ENCODE measurements at places on chromosomes 5 and 9.

DNA sequence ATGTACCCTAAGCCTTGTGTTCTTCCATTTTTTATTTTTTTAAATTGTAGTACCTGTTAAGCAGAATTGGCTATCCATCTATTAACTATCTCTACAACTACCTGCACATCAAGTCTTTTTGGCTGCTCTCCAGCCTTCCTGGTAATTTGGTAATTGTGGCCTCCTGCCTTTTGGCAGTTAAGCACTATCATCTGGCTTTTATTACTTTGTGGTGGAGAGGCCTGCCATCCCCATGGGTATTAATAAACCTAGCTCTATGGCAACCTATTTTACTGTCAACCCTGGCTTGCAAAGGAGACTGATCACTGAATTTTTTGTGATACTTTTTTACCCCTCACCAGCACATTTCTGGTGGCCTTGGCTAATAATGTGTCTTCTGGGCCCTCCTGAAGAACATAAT lies 20.5 kb downstream of the SELENOP start:
- DNase-seq: no peak

DNA sequence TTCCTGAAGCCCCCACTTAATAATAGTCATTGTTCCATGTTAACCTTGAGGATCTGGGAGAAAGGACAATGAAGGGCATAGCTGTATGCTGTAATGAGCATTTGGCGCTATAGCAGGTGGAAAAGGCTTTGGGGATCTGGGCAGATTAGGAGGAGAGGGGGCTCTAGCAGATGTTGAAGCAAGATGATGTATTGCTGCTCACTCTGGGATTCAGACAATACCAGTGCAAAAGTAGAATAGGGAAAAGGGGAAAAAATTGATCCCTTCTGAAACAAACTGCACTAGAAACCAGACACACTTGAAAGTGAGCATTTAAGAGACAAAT lies 575.3 kb upstream of the MEF2C start:
- no peak for DNase-seq

DNA sequence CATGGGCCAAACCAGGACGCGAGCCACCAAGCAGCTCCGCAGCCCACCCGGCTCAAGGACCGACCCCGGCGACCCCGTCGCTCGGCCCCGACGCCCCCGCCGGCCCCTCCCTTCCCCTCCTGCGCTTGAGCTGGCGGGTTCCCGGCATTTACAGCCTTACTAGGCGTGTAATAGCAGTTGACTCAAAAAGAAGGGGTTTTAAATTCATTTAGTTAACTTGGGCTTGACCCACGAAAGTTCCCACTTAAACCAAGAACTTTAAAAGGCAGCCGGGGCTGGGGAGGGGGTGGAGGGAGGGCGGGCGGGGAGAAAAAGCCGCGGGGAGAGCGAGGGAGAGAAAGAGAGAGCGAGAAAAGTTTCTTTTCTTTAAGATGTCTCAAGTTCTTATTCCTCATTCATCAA lies 636 bp downstream of the PRDM12 start:
- no peak for DNase-seq

GRCh38 chr5:128857076-128857677 lies 108.1 kb upstream of the SLC27A6 start:
- DNase-seq: no peak

DNA sequence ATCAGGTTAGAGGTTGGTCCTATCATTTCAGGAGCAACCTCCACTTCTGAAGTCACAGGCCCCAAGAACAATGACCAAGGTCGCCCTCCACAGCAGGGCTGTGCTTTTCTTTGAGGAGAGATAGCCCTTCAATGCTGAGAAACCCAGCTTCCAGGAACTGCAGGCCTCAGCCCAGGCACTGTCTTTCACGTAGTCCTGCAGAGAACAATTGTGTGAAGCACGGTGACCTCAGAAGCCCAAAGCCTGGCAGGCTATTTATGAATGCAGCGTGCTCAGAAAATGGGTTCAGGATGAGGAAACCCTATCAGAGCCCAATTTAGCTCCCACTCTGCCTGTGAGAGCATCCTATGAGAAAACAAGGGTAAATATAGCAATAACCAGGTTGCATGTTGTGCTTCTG lies 388.3 kb downstream of the PLK2 start:
- DNase-seq: no peak

DNA sequence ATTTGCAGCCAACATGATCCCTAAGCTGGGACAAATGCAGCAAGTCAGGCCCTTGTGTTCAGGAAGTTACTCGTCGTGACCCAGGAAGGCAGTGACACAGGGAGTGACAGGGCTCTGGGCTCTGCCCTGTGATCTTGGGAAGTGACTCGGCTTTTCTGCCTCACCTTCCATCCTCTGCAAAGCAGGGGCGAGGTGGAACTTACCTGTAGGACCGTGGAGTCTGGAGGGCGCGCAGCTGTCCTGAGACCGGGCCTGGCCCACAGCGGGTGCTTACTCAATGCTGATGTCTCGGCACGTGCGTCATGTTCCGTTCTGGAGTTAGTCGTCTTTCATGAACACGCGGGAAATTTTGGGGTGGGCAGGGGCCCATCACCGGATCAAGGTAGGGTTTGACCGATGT lies 22.8 kb upstream of the LPCAT1 start:
- peak; percentile 61 for DNase-seq

GRCh38 chr5:106822851-106823250 lies 847.9 kb downstream of the EFNA5 start:
- DNase-seq: no peak

- DNase-seq: no peak
Measured at GRCh38 chr9:126839301-126839700, 21.1 kb upstream of the ZBTB34 start.

DNA sequence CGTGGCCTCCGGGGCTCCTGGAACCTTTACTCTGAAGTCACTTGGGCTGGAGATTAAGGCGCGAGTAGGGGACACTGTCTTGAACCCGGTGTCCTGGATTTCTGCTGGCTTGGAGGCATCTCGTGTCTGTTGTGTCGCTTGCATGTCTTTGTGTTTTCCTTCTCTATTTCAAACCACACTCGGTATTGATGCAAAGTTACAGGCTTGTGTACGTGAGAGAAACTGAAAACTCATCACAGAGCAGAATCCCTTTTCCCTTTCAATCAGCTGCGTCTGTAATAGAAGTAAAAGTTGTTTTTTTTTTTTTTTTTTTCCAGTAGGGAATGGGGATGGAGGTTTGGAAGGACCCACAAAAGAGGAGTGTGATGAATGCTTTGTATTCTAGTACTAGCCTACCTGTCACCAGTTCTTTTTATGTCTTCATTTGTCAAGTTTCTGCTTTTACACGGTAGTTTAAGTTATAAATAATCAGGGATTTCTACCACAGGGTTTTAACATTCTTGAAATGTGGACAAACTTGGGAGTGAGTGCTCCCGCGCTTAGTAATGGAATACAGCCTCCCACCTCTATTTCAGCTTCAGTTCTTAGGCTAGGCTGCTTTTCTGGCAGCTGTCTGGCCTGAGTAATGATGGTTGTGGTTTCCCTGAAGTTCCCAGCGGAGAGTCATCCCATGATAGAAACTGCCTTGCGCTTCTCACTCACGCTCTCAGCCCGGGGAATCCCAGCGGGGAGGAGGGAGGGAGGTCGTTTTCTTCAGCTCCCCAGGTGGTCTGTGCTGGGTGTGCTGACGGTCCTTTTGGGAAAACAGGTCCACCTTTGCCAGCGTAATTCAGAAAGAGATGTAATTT lies 763 bp downstream of the TJP2 start:
- DNase-seq: peak; percentile 88

GRCh38 chr9:98255061-98255577 lies 330 bp downstream of the TBC1D2 start:
- no peak for DNase-seq

DNA sequence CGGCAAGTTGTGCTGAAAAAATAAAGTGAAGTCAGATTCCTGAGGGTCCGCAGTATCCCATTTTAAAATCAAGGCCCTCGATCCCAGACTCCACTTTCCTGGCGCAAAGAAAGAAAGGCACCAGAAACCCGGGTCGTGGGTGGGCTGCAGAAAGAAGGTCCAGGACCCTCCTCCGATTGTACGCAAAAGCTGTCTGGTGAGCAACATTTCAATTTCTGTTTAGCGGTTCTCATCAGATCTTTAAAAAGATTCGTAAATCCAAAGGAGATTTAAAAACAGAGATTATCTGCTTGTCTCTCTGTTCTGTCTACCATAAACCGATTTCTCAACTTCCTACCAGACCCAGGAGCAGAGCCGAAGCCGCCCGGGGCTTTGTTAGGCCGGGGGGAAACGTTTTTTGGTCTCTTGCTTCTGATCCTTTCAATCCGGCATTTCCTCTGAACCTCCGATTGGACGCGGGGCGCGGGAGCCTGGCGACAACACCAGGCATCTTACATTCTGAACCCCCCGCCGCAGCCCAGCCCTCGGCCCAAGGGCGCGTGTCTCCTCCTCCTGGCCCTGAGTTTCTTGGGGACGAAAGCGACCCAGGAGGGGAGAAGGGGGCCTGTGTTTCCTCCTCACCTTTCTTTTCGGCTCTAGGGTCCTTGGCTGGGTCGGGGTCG lies 746 bp downstream of the NKX2-5 start:
- DNase-seq: no peak

GRCh38 chr9:21311889-21312288 lies 6.8 kb upstream of the IFNA5 start:
- DNase-seq: no peak

- DNase-seq: no peak
Measured at GRCh38 chr9:14302405-14302804, 11.5 kb downstream of the NFIB start.

DNA sequence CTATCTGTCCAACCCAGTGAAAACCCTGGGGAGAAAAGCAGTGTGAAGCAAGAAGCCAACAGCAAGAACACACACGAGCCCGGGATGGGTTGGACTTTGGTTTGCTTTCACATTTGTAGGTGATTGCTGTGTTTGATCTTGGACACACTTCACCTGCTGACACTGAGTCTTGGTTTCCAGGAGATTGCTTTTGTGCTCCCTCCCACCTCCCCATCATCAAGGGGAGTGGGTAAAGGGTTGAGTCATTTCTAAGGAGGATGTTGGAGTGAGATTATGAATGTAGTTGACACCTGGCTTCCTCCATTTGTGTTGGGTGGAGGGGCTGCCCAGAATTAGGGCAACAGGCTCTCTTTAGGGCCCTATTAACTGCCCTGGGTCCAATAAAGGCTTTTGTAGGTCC lies 37.5 kb downstream of the ANKDD1B start:
- DNase-seq: no peak

DNA sequence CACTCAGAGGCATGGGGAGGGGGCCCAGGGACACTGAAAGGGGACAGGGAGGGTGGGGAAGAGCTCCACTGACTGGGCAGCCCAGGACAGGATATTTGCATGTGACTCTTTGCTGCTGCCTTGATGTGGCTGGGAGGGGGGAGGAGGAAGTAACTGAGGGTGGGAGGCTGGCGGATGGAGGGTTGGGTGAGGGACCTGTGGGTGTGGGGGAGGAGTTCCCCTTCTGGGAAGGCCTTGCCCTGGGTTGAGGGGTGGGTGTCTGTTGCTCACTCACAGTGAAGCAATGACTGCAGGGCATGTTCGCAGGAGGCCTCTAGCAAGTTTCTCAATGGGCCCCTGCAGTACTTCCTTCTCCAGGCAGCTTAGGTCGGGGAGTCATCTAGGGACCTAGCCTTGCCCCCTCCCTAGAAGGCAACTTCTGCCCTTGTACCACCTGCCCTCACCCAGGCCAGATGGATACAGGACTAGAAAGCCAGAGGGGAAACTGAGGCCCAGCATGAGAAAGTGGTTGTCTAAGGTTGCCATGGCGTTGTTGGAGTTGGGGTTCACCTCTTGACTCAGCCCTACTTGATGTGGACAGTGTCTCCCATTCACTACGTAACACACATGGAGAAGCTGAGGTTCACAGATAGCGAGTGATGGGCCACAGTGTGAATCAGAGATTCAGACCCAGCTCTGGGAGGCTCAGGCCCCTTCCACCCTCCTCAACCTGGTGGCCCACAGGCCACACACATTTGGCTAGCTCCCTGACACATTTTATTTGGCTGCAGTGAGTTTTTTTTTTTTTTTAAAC lies 3.0 kb downstream of the GRK6 start:
- DNase-seq: peak; percentile 82

GRCh38 chr5:140694276-140694675 lies 3.0 kb downstream of the HARS2 start:
- no peak for DNase-seq

- DNase-seq: no peak
Measured at GRCh38 chr5:174381241-174381640, 335.7 kb downstream of the NSG2 start.

GRCh38 chr5:64207978-64208377 lies 42.3 kb downstream of the RNF180 start:
- DNase-seq: no peak

- no peak for DNase-seq
Measured at GRCh38 chr9:114261026-114261425, 61.9 kb upstream of the ORM1 start.

DNA sequence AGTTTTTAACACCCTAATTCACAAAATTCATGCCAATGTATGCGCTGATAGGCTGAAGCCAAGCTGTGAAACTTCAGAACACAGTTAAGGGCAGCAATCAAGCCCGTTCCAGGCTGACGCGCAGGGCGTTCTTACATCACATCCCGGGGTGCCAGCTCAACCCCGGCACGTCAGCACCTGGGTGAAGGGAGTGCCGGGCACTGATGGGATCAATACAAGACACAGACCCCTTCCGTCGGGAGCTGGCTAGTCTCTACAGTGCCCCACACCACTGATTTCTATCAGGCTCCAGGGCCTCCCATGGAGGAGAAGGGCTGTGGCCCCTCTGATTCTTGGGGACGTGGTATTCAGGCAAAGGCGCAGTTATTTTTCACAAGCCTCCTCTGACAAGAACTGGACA lies 12.0 kb downstream of the BARHL1 start:
- no peak for DNase-seq

GRCh38 chr5:10330511-10331230 lies 22.8 kb upstream of the MARCHF6 start:
- no peak for DNase-seq

- DNase-seq: no peak
Measured at GRCh38 chr9:15317836-15318235, 10.8 kb upstream of the TTC39B start.

GRCh38 chr5:490116-491106 lies 33.8 kb downstream of the SLC9A3 start:
- no peak for DNase-seq

DNA sequence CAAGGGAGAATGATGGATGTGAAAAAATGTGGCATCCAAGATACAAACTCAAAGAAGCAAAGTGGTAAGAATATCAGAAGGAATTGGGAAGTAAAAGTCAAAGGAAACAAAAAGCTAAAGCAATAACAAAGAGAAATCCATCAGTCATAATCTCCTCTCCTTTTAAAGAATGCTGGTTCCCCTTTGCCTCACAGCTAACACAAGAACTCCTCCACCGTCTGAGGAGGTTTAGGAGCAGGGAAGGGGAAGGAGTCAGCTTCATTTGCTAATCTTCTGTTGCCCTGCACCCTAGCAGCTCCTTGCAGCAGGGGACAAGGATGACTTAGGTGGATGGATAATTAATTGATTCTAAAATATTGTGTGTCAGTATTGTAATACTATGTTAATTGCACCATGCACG lies 16.4 kb downstream of the CD274 start:
- DNase-seq: no peak

GRCh38 chr5:50420343-50420935 lies 20.6 kb downstream of the EMB start:
- DNase-seq: no peak

GRCh38 chr9:2339416-2339815 lies 282.2 kb upstream of the VLDLR start:
- no peak for DNase-seq

- DNase-seq: no peak
Measured at GRCh38 chr9:124752967-124753366, 18.1 kb downstream of the NR6A1 start.
